Stimulated activated CD4-positive, alpha-beta T cell treated with anti-CD3 and anti-CD28 coated beads, Interleukin-2, amount 100 ng/mL, for 24 hours (primary cell): ENCODE measurements at places on chromosomes 7 and 10.

DNA sequence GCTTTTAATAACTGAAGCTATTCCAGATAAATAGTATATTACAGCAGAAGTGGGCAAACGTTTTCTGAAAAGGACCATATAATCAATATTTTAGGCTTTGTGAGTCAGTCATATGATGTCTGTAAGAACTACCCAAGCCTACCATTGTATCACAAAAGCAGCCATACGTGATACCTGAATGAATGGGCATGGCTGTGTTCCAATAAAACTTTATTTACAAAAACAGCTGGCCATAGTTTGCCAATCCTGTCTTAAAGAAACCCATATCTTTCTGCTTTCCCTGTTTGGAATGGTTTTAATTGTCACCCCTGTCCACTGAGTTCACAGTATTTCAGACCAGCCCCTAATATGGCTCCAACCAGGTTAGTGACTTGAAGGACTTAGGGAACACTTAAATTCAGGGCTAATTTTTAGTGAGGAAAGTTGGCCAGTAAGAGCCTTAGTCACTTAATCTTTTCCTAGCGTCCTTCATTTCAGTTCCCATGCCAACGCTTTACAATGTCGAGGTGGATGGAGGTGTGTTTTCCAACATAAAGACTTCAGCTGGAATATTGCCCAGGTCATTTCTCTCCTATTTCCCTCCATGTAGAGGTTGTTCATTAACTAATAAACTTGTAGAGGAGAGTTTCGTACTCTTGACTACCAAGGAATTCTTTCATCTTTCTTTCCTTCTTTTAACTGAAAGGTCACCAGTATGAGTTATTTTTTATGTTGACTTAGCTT is 184.5 kb downstream of the TRIL start:
- DNase-seq = no peak

DNA sequence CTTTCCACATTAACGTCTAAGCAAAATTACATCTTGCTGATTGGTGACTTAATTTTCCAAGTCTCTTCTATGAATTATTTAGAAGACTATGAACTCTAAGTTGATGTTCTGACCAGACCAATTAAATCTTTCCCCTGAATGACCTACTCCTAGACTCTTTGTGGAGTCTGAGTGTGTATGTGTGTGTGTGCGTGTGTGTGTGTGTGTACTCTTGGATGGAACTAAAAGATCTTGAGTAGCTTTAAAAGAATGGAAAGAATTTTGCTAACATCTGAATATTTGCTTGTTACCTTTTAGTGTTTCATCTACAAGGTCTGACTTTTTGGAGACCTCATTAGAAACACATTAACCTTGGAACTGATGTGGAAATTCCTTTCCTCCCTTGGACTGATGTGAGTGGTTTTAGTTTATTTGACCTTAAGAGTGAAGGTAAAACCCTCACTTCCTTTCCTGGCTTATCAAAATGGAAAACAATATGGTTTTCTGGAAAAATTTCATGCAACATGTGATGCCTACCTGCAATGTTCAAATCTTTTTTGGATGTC is 257.1 kb downstream of the GATA3 start:
- DNase-seq = no peak

GRCh38 chr10:5619362-5620211 is 46.8 kb downstream of the ASB13 start:
- DNase-seq = no peak

GRCh38 chr10:454860-455259 is 234.6 kb downstream of the DIP2C start:
- DNase-seq = peak; percentile 14

- no peak for DNase-seq
Observed at GRCh38 chr7:127415060-127415742, 22.7 kb upstream of the ZNF800 start.

- no peak for DNase-seq
Observed at GRCh38 chr10:104246976-104247375, 7.7 kb upstream of the GSTO1 start.

GRCh38 chr7:149291036-149291780 is 29.2 kb downstream of the ZNF783 start:
- no peak for DNase-seq

- no peak for DNase-seq
Observed at GRCh38 chr7:138684340-138684739, 16.8 kb downstream of the SVOPL start.

DNA sequence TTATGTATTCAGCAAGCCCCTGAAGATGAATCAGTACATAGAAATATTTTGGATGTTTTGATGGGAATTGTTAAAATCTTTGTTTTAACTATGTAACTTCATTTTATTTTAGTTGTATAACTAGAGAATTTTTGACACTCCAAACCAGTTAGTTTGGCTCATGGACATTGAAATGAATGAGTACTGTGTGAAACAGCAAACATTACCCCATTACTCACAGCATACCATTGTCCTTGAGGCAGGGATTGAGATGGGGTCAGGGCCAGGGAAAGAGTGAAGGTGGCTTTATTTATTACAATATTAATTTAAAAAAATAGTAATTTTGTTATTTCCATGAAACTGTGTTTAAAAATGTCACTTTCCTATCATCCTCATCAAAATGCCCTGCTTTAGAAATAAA is 4.8 kb upstream of the BMPER start:
- no peak for DNase-seq

DNA sequence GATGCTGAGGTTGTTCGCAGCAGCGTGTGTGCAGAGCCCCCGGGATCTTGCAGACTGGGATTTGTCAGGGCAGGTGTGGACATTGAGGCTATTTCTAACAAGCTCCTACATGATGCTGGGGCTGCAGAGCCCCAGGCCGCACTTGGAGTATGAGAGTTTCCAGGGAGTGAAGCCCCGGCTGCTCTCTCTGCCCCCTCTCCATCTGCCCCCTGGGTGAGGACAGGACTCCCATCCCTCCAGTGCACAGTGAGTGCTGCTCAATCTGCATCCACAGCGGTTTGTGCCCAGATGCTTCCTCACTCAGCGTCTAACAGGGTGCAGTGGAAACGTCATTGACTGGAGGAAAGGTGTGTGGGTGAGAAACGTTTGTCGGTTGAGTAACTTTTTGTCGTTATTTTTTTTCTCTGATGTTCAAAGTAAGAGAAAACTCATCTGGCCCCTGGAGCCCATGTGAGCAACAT is 25.3 kb downstream of the IL2RA start:
- peak; percentile 34 for DNase-seq

GRCh38 chr7:14776266-14776665 is 126.3 kb downstream of the DGKB start:
- no peak for DNase-seq

DNA sequence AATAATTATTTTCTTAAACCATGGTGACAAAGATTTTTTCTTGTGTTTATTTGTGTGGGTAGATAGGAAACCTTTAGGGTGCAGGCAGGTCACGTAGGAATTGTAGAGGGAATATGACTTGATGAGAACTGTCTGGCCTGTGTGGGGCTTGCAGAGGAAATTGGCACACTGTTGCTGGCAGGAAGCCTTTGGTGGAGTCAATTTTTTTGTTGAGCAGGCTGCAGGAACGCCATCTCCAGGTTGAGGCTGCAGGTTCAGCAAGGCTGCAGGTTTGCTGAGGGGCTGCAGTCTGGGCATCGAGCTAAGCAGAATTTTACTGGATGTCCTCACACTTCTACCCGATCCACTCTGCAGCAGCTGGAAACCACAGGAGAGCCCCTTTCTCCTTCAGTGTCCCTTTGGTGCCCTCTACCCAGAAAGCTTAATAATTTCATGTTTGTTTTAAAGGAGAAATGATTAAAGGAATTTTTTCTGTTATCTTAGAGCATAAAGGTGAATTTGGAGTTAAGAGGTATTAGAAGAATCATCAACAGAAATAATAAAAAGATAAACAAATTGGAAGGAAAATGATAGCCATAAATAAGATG is 37.0 kb downstream of the TBC1D12 start:
- no peak for DNase-seq

- peak; percentile 49 for DNase-seq
Observed at GRCh38 chr10:119538632-119539358, 3.7 kb downstream of the RGS10 start.

- no peak for DNase-seq
Observed at GRCh38 chr7:159317294-159317693, 172.6 kb upstream of the VIPR2 start.

DNA sequence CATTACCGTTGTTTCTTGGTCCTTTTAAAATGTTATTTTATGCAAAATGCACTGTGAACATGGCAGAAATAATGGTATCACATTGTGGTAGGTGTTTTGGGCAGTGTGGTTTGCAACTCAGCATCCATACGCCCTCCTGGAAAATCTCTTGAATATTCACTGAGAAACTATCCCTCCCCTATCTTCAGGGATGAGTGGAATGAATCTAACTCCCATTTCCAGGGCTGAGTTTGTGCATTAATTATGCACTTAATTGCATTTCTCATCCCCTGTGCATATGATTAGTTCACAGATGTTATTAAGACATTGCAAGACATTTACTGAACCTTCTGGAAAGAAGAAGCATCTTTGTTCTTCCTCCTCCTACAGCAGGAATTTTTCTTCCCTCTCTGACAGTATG is 36.5 kb downstream of the CFAP43 start:
- no peak for DNase-seq

GRCh38 chr10:121928528-121928884 is 675 bp upstream of the ATE1 start:
- DNase-seq = no peak

DNA sequence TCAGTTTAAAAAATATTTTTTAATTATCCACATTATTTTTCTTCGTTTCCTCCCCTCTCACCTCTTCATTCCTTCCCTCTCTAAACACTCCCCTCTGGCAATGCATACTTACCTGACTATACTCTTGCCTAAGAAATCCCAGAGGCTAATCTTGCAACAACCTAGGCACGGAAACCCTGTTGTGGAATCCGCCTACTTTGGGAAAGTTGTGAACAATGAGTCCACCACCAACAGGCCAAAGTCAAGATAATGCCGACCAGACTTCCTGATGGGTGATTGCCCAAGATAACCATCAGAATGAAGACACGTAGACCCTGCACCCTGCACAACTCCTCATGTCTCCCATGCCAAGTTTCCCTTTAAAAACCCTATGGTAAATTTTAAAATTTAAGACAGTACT is 521.5 kb downstream of the KIF20B start:
- DNase-seq = no peak

DNA sequence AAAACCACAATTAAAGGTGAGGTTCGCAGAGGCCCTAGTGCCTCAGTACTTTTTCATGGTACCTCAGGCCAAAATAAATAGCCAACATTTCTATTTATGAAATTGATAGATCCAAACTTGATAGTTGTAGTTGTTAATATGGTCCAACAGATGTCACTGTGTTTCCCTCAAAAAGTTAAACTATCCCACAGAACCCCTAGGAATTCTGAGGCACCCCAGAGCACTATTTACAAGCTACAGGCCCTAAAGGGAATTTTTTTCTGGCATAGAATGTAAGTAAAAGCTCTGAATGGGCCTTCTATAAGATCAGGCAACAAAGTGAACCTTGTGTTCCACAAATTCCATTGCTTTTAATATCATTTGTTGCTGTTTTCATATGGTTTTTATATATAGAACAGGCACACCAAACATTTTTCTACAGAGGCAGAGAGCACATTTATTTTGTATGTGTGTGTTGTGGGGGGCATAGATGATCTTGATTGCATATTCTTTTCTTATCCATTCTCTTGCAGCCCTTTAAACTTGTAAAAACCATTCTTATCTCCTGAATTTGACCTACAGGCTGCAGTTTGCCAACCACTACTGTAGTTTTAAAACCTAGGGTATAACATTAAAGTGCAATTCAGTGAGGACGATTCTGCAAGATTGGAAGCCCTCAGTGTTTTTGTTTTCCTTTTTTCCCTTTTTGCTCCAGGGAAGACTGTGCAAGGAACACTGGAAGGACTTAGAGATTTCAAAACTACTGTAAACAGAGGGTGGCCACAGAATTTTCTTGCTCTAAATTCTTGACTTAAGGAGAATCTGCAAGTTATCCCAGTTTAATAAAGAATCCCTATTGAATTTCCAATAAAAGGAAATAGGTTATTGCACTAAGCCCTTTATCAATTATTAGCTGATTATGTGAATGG is 3.5 kb upstream of the ARL4A start:
- DNase-seq = no peak

DNA sequence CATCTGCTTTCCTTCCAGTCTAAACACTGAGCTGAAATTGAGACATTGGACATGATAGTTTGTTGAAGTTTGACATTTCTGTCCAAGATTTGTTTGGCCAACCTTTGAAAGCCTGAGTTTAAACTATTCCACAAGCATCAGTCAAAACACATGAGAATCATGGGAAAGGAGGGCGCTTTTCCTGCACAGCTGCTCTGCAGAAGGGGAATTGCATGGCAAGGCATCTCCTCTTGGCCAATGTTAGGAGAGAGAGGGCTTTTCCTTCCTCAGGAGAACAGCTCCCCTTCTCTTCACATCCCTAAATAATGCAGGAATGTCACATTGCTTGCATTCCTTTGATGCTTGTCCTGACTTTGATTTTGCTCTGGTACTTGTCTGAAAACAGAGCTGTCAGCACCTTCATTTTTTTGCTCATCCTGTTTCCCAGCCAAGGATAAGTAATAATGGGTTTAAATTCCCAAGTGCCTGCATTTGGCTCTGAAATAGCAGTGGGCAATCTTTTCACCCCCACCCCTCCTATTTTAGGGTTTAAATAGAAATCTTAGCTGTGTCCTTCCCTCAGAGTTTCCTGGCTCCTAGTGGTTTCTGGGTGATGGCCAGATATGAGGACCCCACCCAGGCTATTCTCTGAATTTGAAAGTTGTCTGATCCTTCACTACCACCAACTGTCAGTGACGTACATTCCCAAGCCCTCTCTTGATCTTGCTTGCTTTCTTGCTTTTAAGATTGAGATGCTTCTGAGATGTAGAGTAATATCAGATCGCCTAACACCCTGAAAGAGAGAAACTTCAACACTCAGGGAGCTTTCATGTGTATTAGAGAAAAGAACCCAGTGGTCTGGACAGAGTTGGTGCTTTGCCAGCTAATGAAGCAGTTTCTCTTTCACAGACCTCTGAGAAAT is 75.2 kb upstream of the NPVF start:
- no peak for DNase-seq

- DNase-seq = no peak
Observed at GRCh38 chr10:103861505-103861904, 6.1 kb upstream of the SH3PXD2A start.

GRCh38 chr7:2610898-2611297 is 20.9 kb upstream of the TTYH3 start:
- no peak for DNase-seq

DNA sequence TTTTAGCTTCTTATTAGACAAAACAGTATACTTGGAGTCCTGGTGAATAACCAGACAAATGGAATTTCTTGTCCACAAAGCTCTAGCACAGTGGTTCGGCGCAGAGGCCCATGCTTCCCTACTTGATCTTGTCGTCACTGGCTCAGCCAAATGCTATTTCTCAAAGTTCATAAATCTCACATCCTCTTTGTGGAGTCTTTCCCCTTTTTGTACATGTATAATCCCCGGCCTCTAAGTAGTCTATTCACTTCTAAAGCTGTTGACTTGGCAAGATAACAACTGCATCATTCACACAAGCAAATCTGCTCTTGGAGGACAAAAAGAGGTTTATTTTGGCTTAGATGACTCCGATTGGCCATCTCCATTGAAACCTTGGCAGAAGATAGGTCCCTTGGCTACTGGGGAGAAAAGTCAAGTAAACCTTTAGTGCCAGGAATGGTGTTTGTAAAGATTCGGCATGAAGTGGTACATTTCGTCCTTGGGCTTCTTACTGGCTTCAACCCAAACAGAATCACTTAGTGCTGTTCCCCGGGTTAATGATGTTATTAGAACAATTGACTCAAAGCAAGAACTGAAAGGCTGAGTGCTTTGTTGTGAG is 5.1 kb upstream of the AKR1E2 start:
- DNase-seq = no peak

- no peak for DNase-seq
Observed at GRCh38 chr7:36625247-36625646, 99.0 kb downstream of the AOAH start.
